Hindlimb muscle (tissue), 1 donor: ENCODE measurements at places on chromosomes 6 and 20.

GRCh38 chr20:41218466-41218865, 81.1 kb downstream of the PLCG1 start:
- no peak for DNase-seq

DNA sequence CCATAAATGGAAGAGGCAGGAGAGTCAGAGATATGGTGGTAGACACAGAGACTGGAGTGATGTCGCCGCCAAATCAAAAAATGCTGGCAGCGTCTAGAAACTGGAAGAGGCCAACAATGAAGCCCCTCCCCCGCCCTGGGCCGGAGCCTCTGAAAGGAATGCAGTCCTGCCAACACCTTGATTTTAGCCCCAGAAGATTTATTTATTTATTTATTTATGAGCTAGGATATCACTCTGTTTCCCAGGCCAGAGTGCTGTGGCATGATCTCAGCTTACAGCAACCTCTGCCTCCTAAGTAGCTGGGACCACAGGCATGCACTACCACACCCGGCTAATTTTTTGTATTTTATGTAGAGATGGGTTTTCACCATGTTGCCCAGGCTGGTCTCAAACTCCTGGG, 82.6 kb upstream of the CCDC167 start:
- no peak for DNase-seq

GRCh38 chr6:97460394-97461080, 177.5 kb upstream of the MMS22L start:
- no peak for DNase-seq

GRCh38 chr6:44682280-44682679, 294.8 kb downstream of the CDC5L start:
- no peak for DNase-seq

DNA sequence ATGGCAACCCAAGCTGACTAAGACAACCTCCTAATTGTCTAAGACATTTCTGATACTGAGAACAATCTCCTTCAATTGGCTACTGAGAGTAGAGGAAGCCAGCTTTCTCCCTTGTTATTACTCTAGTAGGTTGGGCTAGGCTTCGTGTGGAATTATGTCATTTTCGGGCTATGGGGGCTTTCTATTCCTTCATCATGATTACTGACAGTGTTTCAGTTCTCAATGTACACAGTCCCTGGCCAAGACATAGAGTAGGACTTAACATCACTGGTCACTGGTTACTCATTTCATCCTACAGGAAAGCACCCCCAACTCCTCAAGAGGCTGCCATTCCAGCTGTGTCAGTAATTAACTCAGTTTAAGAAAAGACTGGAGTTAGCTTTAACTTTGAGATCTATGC, 100.0 kb downstream of the KIF6 start:
- no peak for DNase-seq

GRCh38 chr6:151014404-151015100, 149.1 kb downstream of the MTHFD1L start:
- DNase-seq, result peak; percentile 77

DNA sequence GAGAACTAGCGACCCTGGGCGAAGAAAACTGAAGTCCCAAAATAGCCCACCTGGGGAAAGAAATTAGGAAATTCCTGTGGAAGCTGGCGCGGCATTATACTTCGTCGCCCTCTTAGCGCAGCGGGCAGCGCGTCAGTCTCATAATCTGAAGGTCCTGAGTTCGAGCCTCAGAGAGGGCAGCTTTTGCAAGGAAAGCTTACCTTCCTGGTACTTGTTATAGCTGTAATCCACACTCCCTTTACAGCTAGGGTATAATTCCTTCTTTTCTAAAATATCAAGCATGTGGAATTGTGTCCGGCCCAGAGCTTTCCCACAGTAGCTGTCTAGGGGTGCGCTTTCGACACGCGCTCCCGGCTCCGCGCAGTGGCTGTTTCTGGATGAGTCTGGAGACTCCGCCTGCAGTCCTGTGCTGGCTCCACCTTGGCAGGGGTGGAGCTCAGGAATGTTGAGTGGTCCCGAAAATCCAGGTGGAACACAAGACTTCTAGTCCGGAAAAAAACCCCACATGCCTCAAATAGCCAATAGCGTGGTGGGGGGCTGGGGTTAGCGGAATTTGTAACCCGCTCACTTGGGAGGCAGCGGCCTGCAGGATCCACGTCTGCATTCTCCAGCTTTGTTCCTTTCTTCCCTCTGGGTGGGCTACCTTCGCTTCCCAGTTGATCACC, 83.7 kb upstream of the ZNF322 start:
- no peak for DNase-seq

GRCh38 chr6:141218583-141218982, 914.1 kb upstream of the GJE1 start:
- DNase-seq, result no peak

DNA sequence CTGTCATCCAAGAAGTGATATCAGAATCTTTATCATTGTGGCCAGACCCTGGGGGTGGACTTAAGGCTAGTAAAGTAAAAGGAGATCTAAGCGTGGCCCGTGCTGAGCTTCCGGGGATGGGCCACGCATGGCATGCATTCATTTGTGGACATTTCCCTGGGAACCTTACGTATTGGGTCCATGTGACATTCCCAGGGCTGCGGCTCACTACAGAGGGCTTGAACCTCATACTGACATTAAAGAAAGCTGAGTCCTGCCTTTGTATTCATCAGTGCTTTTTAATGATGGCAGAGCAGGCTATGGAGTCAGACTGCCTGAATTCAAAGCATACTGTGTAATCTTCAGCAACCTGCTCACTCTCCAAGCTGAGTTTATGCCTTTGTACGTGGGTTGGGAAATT, 152.2 kb upstream of the AFDN start:
- no peak for DNase-seq

DNA sequence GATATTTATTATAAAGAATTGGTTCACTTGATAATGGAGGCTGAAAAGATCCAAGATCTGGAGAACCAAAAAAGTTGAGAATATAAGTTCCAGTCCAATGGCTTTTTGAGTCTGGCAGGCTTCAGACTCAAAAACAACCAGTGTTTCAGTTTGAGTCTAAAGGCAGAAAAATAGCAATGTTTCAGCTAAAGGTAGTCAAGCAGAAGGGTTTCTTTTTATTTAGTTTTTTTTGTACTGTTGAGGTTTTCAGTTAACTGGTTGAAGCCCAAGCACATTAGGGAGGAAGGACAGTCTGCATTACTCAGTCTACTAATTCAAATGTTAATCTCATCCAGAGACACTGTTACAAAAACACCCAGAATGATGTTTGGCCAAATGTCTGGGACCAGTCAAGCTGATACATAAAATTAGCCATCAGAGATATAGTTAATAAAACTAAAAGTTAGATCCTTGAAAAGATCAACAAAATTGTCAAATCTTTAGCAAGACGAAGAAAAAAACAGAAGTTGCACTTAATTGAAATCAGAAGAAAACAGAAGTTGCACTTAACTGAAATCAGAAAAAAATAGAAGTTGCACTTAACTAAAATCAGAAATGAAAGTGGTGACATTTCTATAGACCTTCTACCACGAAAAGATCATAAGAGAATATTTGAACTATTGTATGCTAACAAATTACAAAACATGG, 980.3 kb upstream of the FLRT3 start:
- DNase-seq, result no peak

- peak; percentile 44 for DNase-seq
Measured at GRCh38 chr6:2875359-2876191, 27.5 kb downstream of the SERPINB9 start.

DNA sequence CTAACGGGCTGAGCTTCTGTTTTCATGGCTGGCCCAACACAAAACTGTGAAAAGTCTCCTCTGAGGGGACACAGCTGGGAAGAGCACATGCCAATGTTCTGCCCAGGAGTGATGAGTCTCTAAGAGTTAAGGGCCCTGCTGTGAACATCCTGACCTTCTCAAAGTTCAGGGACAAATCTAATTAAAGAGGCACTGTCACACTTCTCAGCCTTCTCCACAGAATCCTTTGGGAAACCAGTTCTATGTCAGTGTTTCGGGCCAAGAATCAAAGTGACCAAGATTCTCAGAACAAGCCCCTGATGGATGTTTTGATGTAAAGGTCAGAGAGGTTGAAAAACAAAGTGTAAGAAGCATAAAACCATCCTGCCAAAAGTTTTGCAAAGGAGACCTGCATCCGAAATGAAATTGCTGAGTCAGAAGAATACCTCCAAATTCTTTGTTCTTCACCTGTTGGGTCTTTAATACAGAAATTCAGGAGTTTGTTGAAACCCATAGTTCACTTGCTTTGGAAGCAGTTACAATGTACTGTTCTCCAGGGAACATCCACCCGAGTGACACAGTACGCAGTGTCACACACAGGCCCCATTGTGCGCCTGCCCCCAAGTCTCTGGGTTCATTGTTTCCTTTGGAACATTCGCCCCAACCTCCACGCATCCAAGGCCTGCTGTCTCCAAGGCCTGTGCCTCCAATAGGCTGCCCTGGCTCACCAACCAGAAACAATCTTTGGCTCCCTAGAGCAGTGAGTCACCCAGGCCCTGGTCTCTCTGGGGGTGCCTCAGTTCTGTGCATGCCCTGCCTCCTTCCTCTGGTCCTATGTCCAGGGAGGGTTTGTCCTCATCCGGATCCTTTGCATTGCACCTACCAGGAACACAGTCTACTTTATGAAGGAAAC, 65.5 kb upstream of the QKI start:
- no peak for DNase-seq

GRCh38 chr6:46189726-46190125, 18.9 kb upstream of the ENPP5 start:
- no peak for DNase-seq

- DNase-seq, result no peak
Measured at GRCh38 chr6:38955861-38956260, 92.7 kb upstream of the GLP1R start.

GRCh38 chr6:158916617-158917016, 83.4 kb downstream of the RSPH3 start:
- DNase-seq, result peak; percentile 53

- peak; percentile 83 for DNase-seq
Measured at GRCh38 chr6:37210313-37210968, 40.5 kb downstream of the PIM1 start.

DNA sequence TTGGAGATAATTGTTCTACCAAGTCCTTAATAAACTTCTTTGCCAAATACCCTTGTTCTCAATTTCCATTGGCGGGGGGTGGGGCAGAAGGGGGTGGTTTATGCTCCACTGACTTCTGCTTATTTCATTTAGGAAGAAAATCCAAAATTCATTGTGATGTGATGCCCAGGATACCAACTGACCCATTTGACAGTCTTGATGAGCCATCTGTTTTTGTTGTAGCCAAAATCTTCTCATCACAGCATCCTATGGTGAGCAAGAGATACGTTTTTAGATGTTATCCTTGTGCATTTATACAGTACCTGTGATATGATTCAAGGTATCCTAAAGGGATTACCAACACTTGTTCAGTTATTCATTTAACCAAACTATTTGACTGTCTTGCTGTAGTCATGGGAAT, 108.5 kb upstream of the BMP5 start:
- DNase-seq, result no peak

DNA sequence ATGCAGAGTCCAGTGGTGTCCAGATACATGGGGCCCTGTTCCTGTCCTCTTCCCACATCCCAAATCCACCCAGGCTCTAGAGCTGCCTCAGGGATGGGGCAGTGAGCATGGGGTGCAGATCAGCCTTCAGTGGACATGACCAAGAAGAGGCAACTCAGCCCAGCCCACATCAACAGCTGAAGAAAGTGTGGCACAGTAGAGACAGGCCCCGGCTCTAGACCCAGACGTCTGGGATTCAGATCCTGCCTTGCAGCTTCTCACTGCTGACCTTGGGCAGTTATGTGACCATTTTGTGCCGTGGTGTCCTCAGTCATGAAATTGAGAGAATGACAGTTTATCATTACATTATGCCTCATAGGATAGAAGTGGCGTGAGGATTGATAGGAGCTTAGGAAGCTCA, 54.6 kb upstream of the CST7 start:
- no peak for DNase-seq

DNA sequence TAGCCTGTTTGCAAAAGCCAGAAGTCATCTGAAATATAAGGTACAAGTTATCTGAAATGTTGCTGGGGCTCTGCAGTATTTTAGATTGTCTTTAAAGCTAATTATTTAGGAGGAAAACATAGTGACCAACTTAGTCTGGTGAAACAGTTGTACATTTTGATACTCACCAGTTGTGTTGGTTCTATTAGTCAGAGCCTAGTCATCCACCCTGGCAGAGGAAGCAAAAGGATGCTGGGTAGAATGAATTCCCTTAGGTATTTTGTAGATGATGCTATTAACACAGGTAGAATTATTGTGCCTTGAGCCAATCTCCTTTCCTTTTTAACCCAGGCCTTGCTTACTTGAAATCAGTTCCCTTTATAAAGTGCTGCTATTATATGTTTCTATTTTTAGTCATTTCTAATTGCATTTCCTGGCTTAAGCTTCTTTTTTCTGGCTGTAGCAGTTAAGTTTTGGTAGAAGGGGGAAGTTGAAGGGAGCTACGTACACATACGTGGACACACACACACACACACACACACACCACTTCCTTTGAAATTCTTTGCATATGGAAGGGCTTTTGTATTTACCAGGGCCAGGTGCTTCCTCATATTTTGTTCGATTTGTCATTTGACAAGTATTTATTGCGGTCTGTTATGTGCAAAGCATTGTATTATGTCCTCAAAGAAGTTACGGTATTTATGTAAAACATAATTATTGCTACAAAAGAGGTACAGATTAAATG, 82.4 kb downstream of the RTN4IP1 start:
- DNase-seq, result no peak

DNA sequence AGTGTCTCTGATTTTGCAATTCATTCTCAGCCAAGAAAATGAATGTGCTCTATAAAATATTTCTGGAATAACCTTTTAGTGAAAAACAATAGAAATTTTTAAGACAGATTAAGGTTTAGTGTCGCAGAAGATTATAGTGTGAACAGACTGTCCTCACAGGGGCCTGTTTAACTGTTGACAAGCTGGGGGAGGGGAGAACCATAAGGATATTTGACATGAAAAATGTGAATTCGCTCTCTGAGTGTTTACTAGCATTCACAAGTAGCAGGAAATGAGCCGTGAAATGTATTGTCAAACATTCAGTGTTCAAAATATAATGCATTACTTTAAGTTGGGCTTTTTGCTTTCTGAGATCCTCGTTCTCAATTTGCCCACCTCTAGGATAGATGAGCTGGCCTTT, 134.8 kb upstream of the TSHZ2 start:
- DNase-seq, result no peak

DNA sequence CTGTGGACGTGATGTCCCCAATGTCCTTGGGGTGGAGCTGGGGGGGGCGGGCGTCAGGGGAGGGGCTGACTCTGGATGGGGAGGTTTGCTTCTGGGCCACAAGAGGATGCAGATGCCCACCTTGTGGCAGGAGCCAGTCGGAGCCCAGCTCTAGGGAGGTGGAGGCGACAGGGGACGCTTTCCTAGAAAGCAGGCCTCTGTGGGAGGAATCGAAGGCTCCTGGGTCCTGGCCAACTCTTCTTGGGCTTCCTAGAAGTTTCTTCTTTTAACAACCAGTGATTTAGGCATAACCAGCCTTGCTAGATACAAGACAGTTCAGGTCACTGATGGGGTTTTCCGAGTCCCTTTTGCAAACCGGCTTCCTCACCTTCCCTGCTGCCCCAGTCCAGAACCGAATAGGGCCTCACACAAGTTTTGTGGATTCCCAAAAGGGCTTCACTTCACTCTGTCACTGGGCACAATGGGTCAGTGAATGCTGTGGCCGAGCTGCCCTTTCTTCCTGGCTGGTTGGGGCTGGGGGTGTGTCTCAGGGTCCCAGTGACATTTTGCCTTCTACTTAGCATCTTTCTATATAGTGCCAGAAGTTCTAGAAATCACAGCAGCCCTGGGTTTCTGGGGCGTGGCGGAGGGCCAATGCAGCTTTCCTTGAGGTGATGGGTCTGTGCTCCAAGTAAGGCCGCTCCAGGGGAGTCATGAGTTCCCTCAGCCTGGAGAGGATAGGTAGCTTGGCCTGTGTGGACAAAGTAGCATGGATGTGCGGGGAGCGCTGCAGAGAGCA, 78.4 kb upstream of the FOXP4 start:
- DNase-seq, result no peak

- DNase-seq, result peak; percentile 22
Measured at GRCh38 chr6:107866606-107867301, 42.6 kb upstream of the SCML4 start.
